ENCODE measurements at places on chromosomes 16 and 17.
A peak's percentile ranks its signal among the peaks of the same experiment; 100 is the strongest.

DNA sequence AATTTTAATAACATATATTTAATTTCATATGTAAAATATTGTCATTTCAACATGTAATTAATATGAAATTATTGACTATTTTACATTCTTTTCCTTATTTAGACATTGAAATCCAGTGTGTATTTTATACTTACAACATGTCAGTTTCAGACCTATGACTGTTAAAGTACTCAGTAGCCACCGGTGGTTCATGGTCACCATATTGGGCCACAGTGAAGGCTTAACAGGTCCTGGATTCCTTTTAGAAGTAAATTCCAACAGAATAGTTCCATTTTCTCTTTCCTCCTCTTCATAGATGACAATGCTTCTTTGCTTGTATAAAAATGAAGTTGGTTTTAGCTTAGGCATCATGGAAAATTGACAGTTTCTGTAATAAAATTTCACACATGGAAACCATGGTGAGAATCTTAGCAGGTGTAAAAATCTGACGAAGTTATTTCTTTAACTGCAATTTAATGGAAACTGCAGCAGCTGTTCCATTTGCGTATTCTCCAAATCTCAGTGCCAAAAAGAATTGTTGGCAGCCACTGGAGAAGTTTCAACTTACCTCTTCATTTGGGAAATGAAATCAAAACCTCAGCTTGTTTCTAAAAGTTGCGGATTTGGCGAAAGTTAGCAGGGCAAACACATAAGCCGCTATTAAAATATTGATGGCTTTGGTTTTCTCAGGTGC is 231.1 kb downstream of the CDH13 start:
- no peak for DNase-seq

DNA sequence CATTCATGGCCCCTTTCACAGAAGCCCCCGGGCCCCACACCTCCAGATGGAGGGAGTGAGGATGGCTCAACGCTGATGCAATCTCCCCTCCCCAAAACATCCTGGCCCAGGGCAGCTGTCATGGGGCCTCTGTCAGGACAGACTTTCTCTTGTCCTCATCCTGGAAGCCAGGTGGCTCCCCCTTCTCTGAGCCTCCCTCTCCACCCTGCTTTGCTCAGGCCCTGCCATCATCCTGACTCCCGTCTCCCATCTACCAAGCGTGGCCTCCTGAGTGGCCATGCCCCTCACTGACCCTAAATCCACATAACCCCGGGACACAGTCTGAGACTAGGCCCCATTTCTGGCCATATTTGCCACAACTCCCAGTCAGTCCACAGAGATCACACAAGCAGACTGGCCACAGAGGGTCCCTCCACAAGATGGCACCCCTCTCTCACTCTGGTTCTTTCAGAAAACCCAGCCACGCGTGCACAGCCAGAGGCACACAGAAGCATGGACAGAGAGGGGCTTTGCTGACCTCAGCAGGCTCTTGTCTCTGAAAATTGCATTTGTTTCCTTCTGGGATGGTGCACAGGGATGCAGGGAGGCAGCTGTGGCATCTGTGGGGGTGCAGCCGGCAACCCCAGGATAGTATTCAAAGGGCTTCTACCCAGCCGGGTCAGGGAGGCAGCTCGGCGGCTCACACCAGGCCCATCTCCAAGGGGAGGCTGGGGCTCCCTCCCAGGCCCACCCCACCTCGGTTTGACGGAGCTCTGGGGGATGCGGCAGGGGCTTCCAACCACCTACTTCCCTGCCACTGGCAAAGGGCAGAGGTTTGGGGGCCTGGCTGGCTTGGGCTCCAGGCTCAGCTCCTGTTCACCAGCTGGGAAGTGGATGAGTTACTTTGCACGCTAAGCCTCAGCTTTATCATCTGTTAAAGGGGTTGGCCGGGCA is 16.9 kb downstream of the DOC2B start:
- peak; percentile 61 for DNase-seq

DNA sequence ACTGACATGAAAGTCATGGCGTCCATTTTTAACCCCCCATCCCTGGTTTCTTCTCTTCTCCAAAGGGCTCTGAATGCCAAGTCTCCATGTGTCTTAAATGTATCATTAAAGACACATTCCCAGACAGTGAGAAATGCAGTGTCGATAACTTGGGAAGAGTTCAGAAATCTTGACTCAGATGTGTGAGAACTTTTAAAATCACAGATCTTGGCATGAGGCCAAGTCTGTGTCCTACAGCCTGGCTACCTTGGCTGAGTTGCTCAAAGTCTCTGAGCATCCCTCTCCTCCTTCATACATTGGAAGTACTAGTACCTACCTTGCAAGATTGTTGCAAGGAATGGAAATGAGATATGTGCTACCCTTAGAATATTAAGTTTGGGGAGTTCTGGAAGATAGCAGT is 1046.5 kb upstream of the RBFOX1 start:
- DNase-seq = no peak

DNA sequence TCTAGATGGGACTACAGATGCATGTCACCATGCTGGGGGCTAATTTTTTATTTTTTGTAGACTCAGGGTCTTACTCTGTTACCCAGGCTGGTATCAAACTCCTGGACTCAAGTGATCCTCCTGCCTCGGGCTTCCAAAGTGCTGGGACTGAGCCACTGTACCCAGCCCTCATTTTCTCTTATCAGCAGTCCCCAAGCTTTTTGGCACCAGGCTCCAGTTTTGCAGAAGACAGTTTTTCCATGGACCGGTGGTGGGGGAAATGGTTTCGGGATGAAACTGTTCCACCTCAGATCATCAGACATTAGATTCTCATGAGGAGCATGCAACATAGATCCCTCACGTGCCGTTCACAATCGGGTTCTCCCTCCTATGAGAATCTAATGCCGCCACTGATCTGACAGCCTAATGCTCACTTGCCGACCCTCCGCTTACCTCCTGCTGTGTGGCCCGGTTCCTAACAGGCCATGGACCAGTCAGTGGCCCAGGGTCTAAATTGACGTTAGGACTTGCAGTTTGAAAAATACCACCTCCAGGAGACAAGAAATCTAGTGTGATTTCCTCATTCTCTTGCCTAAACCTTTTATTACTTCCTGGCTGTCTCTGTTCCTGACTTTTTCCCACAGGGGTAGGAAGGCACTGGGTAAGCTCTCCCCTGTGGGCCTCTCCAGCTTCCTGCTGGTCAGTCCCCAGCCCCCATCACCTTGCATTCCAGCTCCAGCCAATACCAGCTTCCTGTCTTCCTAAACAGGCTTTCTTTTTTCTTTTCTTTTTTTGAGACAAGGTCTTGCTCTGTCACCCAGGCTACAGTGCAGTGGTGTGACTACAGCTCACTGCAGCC is 9.3 kb upstream of the CNP start:
- DNase-seq = peak; percentile 59

GRCh38 chr16:82772215-82772614 is 145.4 kb downstream of the CDH13 start:
- no peak for DNase-seq

DNA sequence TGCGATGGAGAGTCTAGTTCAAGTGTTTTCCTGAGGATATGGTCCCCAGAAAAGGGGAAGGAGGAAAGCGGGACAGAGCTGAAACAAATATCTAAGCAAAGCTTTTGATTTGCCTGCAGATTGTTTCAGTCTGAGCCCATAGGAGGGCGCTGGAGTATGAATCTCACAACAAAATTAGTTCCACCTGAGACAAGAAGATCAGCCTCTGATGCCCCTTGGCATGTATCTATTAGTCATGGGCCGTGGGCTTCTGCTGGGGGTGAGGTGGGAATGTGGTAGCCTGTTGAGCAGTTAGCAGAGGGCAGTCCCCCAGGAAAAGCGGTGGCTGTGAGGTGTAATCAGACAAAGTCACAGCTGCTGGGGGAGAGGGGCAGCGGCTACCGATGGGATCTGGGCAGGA is 446.9 kb downstream of the CA10 start:
- DNase-seq = no peak

DNA sequence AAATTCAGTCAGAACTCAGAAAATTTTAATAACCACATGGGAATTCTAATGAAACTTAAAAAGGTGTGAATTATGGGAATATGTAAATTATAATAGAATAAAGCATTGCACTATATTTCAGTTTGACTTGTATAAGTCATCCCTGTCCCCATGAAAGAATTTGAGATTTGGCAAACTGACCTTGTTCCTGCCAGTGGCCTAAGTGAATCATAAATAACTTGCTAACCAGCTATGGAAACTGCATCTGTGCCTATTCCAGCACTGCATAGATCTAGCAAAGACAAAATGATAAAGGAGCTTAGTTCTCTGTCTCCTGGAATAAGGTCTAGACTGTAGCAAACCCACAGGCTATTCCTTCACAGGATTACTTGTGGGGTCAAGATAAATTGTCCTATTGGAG is 106.8 kb upstream of the NOG start:
- DNase-seq = no peak

DNA sequence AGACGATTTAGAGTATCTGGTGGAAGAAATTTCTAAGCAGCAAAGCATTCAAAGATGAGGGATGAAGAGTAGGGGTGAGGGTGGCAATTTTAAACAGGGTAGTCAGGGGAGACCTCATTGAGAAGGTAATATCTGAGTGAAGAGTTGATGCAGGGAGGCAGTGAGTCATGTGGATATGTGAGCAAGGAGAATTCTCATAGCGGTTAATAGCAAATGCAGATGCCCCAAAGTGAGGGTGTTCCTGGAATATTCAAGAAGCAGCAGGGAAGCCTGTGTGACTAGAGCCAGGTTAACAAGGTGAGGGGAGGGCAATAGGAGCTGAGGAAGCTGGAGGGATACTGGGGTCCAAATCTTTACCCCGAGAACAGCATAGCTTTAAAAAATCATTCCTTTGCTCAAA is 114.3 kb downstream of the SPACA3 start:
- DNase-seq = no peak

GRCh38 chr16:28623172-28623711 is 13.4 kb upstream of the SULT1A1 start:
- DNase-seq = peak; percentile 82

GRCh38 chr17:73058022-73058421 is 34.5 kb downstream of the SLC39A11 start:
- DNase-seq = no peak

GRCh38 chr16:4850211-4850610 is 2.9 kb downstream of the UBN1 start:
- DNase-seq = no peak

GRCh38 chr17:55275894-55276804 is 11.4 kb downstream of the HLF start:
- DNase-seq = no peak

DNA sequence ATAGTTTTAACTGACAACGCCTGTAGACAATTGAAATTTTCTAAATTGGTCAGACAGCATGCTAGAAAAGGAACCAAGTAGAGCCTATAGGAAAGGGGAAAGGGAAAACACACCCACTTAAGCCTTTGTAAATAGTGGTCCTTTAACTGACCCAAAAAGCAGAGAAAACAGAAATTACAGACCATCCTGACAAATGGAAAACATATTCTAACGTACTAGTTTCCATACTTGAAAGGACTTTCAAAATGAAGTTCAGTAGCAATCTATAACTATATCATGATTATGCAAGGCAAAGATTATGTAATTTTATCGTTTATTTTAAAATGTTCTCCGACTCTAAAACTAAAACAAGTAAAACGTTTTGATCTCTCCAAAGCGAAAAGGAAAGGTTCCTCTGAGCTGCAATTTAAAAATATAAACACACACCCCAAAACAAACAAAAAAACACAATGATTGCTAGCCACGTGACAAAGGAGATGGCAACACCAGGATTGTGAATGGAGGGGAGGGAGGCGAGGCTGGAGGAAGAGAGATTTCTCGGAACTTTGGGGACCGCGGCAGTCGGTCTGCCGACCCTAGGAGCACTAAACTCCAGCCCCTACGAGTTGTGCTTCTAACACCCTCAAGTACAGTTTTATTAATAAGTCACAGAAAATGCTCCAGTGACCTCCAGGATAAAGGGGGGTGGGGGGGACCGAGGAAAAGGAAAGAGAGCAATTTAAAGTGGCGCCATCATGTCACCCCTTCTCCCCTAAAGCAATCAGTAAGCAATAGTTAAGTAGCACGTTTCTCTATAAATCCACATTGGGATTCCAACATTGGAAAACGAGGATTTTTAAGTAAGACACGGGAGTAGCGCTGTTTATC is 1.7 kb downstream of the KANSL1 start:
- peak; percentile 85 for DNase-seq

DNA sequence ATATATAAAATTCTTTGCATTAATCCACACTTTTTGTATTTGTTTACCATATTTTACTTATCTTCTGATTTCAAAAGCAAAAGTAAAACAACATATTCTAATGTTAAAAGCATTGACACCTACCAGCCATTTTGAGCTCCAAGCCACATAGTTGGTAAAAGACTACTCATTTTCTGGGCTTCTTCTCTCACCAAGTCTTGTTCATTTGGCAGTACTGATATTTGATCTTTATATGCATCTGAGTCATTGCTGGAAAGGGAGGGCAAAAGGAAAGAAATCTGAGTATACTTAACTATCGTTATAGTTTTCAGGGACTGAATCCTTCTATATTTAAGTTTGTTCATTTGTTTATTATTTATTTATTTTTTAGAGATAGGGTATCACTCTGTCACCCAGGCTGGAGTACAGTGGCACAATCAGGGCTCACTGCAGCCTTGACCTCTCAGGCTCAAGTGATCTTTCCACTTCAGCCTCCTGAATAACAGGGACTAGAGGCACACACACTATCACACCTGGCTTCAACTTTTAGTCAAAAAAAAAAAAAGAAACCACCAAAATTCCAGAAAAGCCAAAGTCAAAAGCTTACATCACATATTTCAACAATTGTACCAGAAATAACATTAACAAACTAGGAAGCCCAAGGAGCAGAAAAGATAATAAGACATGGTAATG is 121.0 kb upstream of the TOB1 start:
- no peak for DNase-seq

DNA sequence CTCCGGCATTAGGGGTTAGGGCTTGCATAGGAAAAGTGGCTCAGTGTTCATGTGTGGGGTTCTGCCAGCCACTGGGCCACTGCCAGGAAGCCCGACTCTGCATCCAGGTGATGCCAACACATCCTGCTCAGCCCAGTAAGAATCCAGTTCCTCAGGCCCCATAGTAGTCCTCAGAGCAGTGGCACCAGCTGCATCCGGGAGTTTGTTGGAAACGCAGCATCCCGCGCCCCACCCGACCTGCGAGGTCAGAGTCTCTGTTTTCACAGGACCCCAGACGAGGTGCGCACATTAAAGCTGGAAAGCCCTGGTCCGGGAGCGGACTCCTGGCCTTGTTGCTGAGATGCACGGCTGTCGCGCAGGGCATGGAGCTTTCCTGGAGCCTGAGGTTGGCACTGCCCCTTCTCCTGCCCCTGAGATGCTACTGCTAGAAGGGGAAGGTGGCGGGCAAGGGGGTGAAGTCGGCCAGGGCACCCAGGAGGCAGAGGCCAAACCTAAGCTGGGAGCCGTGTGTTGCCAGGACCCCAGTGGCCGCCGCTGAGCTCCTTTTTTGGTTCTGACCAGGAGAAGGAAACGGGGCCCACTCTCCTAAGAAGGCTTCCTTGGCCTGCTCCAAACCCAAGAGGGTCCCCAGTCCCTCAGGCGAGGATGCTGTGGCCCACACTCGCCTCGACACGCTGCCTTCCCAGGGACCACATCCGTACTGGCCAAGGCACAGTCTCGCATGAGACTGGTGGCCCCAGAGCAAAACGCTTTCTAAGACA is 44.4 kb downstream of the NOS2 start:
- no peak for DNase-seq

- no peak for DNase-seq
Observed at GRCh38 chr17:4840893-4841242, 7.7 kb downstream of the MINK1 start.

GRCh38 chr16:12339686-12340085 is 363.2 kb downstream of the SNX29 start:
- DNase-seq = no peak
